NCI-H1105 (cell line): ENCODE measurements at places on chromosomes 12 and 14.

DNA sequence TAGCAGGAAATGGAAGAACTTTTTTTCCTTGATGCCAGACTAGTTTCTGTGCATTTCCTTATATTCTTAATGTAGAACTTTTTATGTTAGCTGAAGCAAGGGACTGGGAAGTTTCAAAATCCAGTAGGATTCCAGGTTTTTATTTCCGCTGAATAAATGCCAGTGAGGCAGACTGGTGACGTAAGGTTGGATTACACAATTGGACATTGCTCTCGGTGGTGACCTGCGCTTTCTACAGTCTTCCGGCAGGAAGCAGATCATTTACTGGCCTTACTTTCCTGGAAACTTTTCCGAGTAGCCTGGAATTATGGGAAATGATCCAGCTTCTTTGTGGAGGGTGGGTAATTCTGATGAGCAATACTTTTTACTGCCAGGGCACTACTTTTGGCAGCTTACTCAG, 3.6 kb downstream of the IFT43 start:
- no peak for DNase-seq

GRCh38 chr12:48681710-48682532, at the start of gene KANSL2:
TSS of gene KANSL2 (minus strand) at chr12:48682238. CDS start at chr12:48681632, 606 bp downstream.
- peak; percentile 91 for DNase-seq

DNA sequence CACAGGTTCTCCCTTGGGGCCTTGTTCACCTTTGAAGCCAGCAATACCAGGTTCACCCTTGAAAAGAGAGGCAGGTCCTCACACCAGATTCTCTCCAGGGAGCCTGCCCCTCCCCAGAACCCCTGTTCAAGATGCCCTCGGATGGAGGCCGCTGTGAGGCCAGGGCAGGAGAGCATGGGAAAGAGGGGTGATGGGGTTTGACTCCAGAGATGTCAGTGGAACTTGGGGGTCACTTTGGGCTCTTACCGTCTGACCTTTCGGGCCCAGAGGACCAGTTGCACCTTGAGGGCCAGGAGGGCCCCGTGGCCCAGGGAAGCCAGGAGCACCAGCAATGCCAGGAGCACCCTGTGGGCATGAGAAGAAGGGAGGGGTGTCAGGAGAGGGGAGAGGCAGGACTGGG, 17.4 kb downstream of the COL2A1 start:
- no peak for DNase-seq

DNA sequence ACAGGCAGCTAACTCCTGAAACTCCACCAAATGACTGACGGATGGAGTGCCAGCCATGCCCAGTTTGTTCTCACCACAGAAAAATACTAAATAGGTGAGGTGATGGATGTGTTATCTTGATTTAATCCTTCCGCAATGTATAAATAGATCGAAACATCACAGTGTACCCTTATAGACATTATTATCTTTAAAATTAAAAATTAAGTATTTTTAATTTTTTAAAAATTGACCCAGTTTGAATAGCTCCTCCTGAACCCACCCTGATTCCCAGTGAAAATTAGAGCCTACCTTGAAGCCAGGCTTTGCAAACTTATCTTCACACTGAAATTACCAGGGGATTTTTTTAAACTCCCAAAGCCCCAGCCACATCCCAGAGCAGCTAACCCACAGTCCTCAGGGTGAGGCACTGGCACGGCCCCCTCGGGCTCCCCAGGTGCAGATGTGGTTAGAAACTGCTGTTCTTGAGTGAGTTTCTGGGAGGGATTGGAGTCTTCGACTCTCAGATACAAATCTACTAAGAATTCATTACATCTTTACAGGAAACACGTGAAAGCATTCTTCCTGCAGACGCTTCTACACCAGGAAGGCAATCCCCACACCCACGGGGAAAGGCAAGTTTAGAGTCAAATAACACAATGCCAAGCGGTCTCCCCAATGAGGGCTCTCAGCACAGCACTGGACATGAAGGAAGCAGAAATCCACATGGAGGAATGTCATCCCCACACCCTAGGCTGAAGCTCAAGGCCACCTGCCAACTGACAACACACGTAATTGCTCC, 126.4 kb downstream of the RIMBP2 start:
- no peak for DNase-seq

- DNase-seq = no peak
Measured at GRCh38 chr14:35827678-35828472, 1.7 kb downstream of the BRMS1L start.

GRCh38 chr12:64739778-64740177, 19.4 kb downstream of the GNS start:
- no peak for DNase-seq

DNA sequence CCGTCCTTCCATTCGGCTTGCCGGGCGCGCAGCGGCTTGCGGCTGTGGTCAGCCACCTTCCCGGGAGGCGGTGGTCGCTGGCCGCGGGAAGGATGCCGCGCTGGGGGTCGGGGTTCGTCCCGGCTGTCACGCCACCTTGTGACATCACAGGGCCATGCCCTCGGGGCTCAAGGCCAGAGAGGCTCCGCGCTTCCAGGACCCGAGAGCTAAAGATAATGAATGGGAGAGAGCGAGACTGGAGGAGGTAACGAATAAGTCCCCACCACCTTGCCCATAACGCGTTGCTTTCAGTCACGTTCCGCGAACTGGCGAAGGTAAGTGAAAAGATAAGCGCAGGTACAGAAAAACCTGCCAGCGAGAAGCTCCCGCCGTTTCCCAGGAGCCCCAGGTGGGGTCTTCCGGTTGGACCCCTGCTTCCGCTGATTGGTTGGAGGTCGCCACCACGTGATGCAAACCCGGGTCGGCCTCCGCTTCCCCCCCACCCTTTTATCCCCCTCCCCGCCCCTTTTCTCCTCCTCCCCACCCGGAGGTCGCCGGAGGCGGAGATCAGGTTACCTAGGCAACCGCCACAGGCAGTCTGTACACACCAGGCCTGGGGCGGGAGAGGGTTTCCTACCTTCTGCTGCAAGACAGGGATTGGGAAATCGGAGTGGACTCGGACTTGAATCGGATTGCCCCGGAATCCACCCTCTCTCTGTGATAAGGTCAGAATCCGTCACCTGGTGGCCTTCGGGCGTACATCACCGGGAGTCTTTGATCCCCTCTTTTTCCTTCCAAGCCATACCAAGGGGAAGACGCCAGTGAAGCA, at the start of gene LRRC9:
LRRC9 (plus strand) TSS at position 575 of the 808 bp plus-strand sequence.
- peak; percentile 98 for DNase-seq

- no peak for DNase-seq
Measured at GRCh38 chr12:130818272-130818634, 20.8 kb downstream of the STX2 start.

DNA sequence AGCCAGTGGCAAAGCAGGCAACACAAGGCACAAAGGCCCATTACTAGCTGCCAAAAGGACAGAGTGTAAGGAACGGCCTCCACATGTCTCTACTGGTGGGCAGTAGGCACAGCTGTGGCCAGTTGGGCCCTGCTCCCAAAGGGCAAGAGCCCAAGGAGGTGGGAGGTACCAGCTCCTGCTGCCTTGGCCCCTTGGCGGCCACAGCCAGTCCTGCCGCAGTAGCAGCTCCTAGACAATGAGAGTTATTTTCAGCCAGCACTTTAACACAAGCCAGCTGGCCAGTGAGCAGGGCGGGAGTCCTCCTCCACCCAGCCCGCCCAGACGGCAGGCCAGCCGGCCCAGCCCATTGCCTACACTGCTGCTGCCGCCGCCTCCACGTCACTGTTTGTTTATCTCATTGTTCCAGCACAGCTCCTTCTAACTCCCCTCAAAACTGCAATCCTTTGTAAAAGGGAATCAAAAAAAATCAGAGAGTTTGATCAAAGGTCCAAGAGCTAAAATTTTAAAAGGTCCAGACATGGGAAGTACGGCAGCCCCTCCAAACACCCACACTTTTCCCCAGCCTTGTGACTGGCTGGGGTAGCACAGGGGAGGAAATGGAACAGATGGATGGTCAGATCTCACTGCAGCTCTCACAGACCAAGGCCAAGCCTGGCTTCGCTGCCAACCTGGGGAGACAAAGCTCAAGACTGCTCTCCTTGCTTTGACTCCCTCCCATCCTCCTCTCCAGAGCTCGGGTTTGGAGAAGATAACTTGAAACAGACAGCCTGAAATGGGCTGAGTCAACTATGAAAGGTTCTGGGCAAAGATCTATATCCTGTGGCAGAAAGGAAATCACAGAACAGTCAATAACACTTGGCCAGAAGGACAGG, 33.5 kb downstream of the FMNL3 start:
- DNase-seq = no peak
